NCI-H1417 (cell line): ENCODE measurements at places on chromosomes 2 and 18.

DNA sequence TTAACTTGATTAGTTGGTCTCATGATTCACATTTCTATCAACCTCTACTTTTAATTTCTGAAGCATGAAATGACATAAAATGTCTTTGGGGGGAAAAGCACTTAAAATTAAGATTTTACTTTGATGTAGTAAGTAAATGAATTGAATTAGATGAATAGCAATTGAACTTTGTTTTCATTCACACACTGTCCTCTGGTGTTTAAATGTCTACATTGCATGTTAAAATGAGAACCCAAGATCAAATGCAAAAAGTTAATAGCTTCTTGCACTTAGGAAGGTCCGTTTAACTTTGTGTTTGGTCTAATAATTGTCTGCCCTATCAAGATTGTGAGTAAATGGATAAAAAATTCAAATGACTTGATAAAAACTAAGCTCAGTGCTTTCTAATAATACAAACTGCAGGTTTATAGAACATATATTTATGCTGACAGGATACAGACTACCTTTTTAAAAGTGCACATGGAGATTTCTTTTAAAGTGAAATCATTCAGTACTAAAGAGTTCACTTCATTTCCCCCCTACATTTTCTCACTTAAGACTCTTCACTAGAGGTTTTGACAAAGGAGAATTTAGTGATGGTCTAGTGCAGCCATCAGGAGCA lies 156.2 kb upstream of the NABP1 start:
- DNase-seq, result no peak

GRCh38 chr18:59671551-59671950 lies 25.7 kb downstream of the CCBE1 start:
- no peak for DNase-seq

DNA sequence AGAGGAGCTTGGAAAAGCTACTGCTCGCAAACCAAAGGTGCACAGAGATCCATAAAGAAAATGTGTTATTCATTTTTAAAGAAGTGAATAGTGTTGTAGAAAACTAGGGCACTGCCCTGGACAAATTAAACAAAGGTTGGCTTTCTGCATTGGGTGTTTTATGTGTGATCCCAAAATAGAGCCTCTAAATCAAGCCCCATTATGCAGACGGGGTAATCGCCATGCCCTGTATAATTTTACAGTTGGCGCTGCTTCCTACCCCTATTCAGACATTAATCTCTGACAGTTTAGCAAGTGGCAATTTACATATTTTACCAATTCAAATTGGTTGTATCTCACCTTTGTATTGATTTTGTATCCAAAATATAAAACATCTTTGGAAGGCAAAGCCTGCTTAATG lies 109.1 kb downstream of the PID1 start:
- DNase-seq, result peak; percentile 4

DNA sequence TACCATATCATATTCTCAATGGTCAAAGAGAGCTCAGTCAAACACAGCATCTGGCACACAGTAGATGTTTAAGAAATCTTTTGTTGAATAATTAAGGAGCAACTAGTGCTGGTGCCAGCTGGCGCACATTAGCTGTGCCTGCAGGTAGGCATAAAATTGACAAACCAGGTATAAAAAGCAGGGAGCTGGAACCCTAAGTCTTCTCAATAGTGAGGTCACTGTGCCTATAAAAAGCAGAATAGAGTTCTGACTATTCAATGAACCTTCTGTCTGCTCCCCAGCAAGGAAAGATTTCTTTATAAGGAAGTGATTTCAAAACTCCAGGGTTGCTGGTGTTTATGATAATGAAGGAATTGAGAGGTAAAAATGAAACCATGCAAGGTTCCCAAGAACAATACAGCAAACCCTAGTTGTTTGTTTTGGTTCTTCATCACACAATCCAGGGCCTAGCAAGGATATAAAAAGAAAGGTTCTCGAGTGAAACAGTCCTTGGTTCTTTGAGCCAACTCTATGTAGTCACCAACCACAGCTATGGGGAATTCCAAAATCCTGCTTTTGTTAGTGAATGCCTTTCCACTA lies 76.1 kb downstream of the THADA start:
- DNase-seq, result no peak
